ENCODE measurements at places on chromosomes 5 and 9. TPM values are rescaled to one million over a fixed set of nuclear protein-coding genes. Genes with fewer than 3 reads are reported as not detected.
A peak's percentile ranks its signal among the peaks of the same experiment; 100 is the strongest.

The TUBB4B gene
- 388 TPM for polyA plus RNA-seq

The ANKRA2 gene
- 23.6 TPM for polyA plus RNA-seq

The IRX1 gene
- polyA plus RNA-seq = 15.9 TPM

The CDHR2 gene
- polyA plus RNA-seq = 28.3 TPM

The CCDC187 gene
- 0.75 TPM for polyA plus RNA-seq

The ANKRD33B gene
- polyA plus RNA-seq = 1.5 TPM

The PPP3R2 gene
- polyA plus RNA-seq = not detected

The CCIN gene
- polyA plus RNA-seq = 0.23 TPM

GRCh38 chr5:126003309-126003708, 419.9 kb upstream of the GRAMD2B start:
- DNase-seq = peak; percentile 30

DNA sequence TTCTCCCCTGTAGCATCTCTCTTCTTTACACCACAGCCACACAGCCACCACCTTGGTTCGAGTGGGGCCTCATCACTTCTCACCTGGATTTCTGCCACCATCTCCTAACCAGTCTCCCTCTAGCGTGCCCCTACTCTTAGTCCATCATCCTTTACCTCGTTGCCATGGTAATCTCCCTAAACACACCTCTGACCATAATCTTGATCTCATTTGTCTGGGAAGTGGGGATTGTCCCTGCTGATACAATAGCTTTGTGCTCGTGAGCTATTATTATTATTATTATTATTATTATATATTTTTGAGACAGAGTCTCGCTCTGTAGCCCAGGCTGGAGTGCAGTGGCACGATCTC, 76.5 kb upstream of the HSPA9 start:
- no peak for DNase-seq

GRCh38 chr5:141356133-141356532, 1.3 kb downstream of the PCDHGA4 start:
- no peak for DNase-seq

GRCh38 chr9:68711281-68711680, 6.2 kb downstream of the PIP5K1B start:
- no peak for DNase-seq

DNA sequence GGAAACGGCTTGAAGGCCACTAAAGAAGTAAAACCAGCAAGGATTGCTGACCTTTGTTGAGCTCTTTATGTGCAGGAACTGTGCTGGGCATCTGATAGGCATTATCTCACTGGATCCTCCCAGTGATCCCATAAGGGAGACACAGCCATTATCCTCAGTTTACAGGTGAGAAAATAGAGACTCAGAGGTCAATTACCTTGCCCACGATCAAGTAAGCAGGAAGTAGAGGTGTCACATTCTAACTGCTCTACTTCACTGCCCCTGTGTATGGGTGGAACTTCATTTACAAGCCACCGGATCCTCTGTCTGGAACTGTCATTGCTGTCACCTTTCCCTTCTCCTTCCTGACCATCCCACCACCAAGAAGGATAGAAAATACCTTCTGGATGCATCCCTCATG, 248.9 kb downstream of the CRB2 start:
- DNase-seq = no peak

DNA sequence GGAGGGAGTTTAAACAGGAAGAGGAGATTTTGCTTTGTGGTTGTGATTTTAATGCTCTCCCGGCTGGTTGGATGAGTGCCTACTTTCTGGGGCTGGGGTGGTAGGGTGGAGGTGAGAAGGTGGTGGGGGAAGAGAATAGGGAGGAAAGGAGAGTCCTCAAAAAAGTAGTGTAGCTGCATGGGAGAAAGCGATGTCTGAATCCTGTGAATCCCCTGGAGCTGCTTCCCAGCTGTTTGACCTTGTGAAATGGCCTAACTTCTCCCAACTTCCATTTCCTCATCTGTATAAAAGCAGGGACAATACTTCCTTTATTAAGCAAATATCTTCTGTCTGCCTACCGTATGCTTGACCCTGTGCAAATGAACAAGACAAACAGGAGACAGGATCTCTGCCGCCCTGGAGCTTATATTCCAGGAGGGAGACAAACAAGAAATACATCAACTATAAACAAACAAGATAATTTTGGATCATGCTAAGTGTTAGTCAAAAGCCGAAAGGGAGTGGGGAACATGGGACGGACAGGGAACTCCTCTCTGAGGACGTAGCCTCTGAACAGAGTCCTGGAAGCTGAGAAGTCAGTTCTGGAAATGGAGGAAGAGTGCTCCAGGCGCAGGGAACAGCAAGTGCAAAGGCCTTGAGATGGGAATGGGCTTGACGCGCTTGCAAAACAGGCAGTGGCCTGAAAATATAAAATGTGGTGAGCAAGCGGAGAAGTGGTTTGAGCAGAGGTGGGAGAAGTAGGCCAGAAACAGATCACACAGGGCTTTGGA, 103.5 kb downstream of the SPRY4 start:
- DNase-seq = no peak

DNA sequence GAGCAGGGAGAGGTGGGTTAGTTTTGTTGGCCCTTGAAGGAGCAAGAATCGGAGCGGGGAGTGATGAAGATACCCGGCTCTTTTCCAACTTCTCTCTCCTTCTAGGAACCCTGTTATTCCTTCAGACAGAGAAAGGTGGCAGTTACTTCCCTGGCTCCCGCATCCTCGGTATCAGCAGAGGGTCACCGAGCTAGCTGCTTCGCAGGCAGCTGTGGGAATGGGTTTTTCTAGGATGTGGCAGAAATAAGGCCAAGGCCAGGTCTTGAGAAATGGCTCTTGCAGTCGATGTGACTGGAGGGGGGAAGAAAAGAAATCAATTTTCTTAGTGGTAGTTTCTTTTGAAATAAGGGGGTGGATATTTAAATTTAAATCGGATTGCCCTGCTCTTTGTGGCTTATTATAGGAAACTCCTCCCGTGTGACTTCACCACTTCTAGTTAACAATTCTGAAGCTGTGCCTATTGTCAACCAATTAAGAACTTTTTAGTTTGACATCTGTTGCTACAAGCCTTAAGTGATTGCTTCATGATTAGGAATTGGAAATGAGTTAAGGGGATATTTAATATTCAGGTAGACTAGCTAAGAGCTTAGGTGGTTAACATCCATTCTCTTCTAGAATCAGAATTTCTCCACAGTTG, 1.4 kb downstream of the SAP30L start:
- DNase-seq = no peak

- DNase-seq = no peak
These were observed 41.8 kb upstream of the UGCG start for GRCh38 chr9:111854799-111855198.

DNA sequence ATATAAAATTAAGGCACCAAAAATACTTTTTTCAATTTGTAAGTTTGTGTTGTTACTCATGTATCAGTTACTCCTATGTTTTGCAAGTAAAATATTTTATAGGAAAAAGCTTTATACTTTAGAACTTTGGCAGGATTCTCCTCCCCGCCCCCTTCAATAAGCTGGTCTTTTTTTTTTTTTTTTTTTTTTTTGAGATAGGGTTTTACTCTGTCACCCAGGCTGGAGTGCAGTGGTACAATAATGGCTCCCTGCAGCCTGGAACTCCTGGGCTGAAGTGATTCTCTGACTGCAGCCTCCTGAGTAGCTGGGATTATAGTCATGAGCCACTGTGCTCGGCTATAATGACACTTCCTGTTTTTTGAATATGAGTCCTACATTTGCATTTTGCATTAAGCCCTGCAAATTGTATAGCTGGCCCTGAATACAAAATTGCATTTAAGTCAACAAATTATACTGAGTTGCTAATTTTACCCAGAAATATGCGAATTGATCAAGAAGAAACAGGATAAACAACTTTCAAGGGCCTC, 192.9 kb downstream of the PIK3R1 start:
- DNase-seq = no peak

DNA sequence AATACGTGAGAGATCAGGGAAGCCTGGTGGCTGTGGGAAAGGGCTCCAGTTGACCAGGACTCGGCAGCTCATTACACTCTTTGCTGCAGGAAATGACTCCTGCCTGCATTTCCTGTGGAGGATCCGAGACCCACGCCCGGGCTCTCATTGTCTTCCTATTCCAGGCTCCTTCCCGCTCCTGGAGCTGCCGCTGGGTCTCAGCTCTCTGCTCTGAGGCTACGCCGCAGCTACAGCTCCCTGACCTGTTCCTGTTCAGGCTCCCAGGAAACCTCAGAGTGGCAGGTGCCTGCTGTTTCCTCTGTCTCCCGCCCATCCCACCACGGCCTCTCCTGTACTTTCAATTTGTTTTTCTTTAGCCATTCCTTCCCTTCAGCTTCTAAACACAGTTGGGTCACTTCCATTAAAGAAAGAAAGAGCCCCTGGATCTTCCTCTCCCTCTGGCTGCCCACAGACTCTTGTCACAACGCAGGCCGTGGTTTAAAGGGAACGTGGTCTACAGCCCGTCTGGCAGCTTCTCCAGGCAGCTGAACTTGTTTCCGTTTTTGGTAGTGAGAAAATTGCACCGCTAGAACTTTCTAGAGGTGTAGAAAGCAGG, 71.5 kb downstream of the IL6ST start:
- no peak for DNase-seq

DNA sequence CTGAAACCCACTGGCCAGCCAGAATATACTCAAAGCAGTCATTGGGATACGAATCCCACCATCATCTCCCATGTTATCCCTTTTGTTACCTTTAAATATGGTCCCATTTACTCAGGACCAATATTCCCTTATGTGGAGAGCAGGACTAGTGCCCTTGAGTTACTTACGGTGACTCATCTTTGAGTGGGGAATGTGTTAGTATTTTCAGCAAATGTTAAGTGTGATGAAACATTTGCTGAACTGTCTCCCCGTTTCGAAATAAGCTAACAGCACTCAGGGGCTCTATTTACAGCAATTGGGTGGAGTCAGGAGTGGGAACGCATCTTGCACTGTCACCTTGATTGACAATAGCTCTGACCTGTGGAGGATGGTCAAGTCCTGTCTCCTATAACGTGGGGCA, 67.4 kb downstream of the CTSL start:
- DNase-seq = peak; percentile 69

- no peak for DNase-seq
These were observed 379 bp upstream of the LRRTM2 start for GRCh38 chr5:138875552-138875875.

GRCh38 chr9:21558615-21559401, 76.7 kb upstream of the IFNE start:
- no peak for DNase-seq

DNA sequence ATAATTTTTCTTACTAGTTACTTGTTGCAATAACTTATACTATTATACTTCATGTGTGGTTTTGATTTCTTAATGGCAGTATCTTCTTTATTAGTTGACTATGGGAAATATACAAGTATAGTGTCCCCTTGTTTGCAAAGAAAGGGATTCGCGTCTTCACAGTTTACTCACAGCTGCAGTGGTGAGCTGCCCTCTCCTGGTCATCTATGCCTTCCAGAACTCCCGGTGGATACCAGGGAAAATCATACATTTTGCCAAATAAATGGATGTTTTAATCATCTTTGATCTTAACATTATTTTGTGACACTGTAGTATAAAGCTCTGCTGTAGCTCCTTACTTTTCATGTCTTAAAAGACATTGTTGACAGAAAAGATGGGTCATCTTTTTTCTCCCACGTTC, 142.0 kb downstream of the ZCCHC7 start:
- DNase-seq = peak; percentile 35

- no peak for DNase-seq
These were observed 16.4 kb downstream of the BTNL9 start for GRCh38 chr5:181056431-181056830.

DNA sequence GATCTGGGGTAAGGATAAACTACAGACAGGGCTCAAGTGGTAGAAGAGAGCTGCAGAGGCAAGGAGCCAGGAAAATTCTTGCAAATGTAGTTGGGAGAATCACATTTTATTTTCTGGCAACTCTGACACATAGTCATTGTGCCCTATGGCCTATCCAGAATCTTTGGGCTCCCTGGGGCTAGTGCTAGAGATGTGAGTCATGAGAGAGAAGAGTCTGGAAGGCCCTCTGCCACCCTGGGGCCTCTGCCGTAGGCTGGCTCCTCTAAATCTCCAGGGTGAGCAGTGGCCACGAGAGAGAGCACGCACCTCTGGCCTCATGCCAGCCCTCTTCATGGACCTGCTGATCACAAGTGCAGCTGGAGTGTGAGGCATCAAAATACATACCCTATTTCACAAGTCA, 74.3 kb upstream of the SSBP2 start:
- DNase-seq = peak; percentile 16

- DNase-seq = peak; percentile 93
These were observed at the start of gene CNTLN for GRCh38 chr9:17134396-17135294. TSS of gene CNTLN (plus strand) at chr9:17135040. CDS start at chr9:17135066, 26 bp downstream.

- DNase-seq = peak; percentile 29
These were observed 309.4 kb downstream of the NR3C1 start for GRCh38 chr5:143094087-143094521.

DNA sequence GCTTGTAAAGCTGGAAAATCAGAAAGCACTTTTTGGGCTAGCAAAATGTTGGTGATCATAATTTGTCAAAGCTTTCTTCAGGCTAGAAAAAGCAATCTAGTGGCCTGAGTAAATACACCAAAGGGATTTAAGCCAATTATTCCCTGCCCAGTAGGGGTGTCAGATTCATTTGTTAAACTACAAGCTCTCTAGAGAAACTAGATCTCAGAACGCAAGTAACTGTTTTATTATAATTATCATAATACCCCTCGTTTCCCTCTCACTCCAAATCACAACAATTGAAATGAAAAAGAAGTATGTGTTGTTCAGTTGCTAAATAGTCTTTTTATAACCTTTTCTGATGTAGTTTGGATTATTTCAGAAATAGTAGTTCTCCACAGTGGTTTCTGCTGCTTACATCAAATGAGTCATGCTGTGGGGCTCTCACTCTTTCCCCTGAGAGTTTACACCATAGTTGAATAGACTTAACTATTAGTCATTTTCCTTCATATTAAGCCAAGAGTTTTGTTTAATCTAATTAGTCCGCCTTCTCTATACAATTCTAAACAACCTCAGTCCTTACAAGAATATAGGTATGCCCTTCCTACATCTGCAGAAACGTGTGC, 918.6 kb upstream of the DMAC1 start:
- DNase-seq = peak; percentile 11

DNA sequence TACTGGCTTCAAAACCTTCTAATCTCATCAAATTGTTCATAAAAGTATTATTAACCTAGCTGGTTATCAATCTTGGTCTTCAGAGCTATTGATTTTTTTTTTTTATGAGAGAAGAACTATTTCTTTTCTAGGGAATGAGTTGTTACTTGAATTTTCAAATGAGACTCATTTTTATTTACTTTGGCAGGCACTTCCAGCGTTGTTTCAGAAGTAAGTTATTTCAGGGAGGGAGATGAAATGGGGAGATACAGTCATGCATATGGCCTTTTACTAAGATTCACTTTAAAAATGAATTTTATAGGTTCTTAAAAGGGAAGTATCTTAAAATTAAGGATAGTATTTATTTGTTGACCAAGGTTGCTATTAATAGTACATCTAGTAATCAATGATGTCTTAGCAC, 129.6 kb downstream of the IZUMO3 start:
- DNase-seq = no peak

GRCh38 chr9:137685035-137685740, 66.4 kb downstream of the EHMT1 start:
- no peak for DNase-seq

- no peak for DNase-seq
These were observed 98.3 kb downstream of the WDR70 start for GRCh38 chr5:37477426-37477825.

Measured in hepatocyte (in vitro differentiated cells).